Glomerular endothelial cell (primary cell): ENCODE measurements at places on chromosomes 7 and 10. TPM values are rescaled to one million over a fixed set of nuclear protein-coding genes. Genes with fewer than 3 reads are reported as not detected.

The KLHL7 gene
- 26.7 and 32.0 TPM in 2 replicates for total RNA-seq

The SLC16A9 gene
- total RNA-seq, result 1.5 and 4.6 TPM in 2 replicates

The ZNF32 gene
- total RNA-seq, result 17.6 and 26.6 TPM in 2 replicates

The CALHM3 gene
- total RNA-seq, result not detected in 2 replicates

The IKZF1 gene
- total RNA-seq, result not detected in 2 replicates

The OR2A1 gene
- not detected in 2 replicates for total RNA-seq

The LRRC18 gene
- total RNA-seq, result not detected in 2 replicates

The HOXA1 gene
- 2.5 and 5.5 TPM in 2 replicates for total RNA-seq

The FAM25A gene
- not detected in 2 replicates for total RNA-seq

The TRIL gene
- total RNA-seq, result 0.48 and 1.2 TPM in 2 replicates

The TRIM24 gene
- total RNA-seq, result 44.8 and 65.3 TPM in 2 replicates

The MBL2 gene
- not detected in 2 replicates for total RNA-seq

The SAMD9 gene
- total RNA-seq, result 8.4 and 16.5 TPM in 2 replicates

The VAX1 gene
- not detected in 2 replicates for total RNA-seq

The CALML5 gene
- not detected in 2 replicates for total RNA-seq

The FRMPD2 gene
- total RNA-seq, result 0.24 TPM in 1 of 2 replicates, not detected in the other

The SLC26A3 gene
- total RNA-seq, result not detected in 2 replicates

The ACTL6B gene
- total RNA-seq, result not detected in 2 replicates

The TAS2R5 gene
- total RNA-seq, result 0.34 and 1.1 TPM in 2 replicates

The SMURF1 gene
- total RNA-seq, result 17.3 and 25.0 TPM in 2 replicates

The RNF133 gene
- total RNA-seq, result 0.70 TPM in 1 of 2 replicates, not detected in the other

The SORCS1 gene
- not detected in 2 replicates for total RNA-seq
